A673 (cell line): ENCODE measurements at places on chromosomes 6 and 20. TPM values are rescaled to one million over a fixed set of nuclear protein-coding genes. Genes with fewer than 3 reads are reported as not detected.
A peak's percentile ranks its signal among the peaks of the same experiment; 100 is the strongest.

DNA sequence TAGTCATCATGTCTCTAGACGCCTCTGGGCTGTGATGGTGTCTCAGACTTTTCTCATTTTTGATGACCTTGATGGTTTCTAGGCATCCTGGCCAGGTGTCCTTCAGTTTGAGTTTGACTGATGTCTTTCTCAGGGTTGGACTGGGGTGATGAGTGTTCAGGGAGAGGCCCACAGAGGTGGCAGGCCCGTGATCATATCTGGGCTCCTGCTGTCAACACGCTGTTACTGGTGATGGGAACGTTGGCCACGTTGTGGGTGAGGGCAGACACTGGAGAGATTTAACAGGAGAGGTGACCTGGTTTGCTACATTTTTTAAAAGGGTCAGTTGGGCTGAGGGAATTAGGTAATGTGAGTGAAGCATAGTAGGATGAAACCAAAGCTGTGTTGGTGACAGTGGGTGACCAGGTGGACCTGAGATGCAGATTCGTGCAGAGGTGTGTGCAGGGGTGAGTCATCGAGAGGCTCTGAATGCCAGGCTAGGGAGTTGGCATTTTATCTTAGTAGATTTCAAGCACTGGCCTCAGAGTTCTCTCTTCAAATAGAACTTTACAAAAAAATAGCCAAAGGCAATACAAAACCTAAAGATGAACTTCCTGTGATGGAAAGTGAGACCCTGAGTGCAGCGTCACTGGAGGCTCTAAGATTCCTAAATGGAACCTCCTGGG lies 174.1 kb downstream of the CDH26 start:
- H3K36me3 ChIP-seq = no peaks in the 10 kb centered on the region
- no peak for DNase-seq
- H3K27ac ChIP-seq = no peak overlapping the region
- H3K4me3 ChIP-seq = no peak overlapping the region
- H3K4me1 ChIP-seq = peaks cover 11% of the 10 kb centered on the region

DNA sequence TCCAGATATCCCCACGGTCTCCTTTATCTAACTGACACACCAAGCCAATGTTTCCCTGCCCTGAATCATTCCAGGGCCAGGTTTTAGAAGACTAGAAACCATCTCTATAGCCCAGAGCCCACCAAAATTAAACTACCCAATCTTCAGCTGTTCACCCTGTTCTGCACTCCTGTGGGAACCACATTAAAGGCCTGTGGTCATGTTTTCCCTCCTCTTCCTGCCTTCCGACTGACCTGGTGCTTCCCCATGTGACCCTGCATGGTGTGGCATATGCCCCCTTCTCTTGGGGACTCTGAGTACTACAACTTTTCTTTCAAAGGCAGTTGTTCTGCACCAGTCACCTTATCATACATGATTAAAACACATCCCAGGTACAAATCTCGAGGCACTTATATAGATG lies 155.0 kb downstream of the TMEM200A start:
- peaks cover 11% of the 10 kb centered on the region for H3K4me1 ChIP-seq
- DNase-seq = no peak
- H3K4me3 ChIP-seq = no peak overlapping the region
- H3K27ac ChIP-seq = no peak overlapping the region
- H3K27me3 ChIP-seq = no peaks in the 10 kb centered on the region

DNA sequence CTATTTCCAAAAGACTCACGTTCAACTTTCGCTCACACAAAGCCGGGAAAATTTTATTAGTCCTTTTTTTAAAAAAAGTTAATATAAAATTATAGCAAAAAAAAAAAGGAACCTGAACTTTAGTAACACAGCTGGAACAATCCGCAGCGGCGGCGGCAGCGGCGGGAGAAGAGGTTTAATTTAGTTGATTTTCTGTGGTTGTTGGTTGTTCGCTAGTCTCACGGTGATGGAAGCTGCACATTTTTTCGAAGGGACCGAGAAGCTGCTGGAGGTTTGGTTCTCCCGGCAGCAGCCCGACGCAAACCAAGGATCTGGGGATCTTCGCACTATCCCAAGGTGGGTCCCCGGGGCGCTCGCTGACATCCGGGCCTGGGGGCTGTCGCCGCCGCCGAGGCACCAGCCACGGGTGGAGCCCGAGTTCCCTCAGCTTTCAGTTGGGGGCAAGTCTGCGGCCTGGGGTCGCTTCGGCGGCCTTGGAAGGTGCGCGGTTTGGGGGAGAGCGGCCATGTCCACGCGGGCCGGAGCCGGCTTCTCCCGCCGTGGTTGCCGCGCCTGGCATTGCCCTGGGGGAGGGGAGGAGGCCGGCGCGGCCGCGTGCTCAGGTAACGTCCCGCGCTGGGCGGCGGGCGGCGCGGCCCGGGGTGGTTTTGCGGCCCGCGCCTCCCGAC lies 429 bp downstream of the AMD1 start:
- H3K27ac ChIP-seq = peak overlapping the region; percentile 92
- H3K4me1 ChIP-seq = peaks cover 31% of the 10 kb centered on the region
- H3K27me3 ChIP-seq = no peaks in the 10 kb centered on the region
- peak overlapping the region; percentile 96 for H3K4me3 ChIP-seq

DNAH8 gene
- total RNA-seq = not detected in 2 replicates

TRIM15 gene
- not detected in 2 replicates for total RNA-seq

OR2B6 gene
- 0.32 and 0.46 TPM in 2 replicates for total RNA-seq

PRDM13 gene
- 0.58 and 1.2 TPM in 2 replicates for total RNA-seq

SYNGAP1 gene
- total RNA-seq = 77.6 and 78.5 TPM in 2 replicates
